ENCODE measurements at places on chromosomes 1 and 21.

GRCh38 chr1:105243969-105244368 lies 1494.3 kb downstream of the AMY1C start:
- DNase-seq, result no peak

- DNase-seq, result no peak
These were observed 8.7 kb upstream of the DUSP12 start for GRCh38 chr1:161740921-161741320.

DNA sequence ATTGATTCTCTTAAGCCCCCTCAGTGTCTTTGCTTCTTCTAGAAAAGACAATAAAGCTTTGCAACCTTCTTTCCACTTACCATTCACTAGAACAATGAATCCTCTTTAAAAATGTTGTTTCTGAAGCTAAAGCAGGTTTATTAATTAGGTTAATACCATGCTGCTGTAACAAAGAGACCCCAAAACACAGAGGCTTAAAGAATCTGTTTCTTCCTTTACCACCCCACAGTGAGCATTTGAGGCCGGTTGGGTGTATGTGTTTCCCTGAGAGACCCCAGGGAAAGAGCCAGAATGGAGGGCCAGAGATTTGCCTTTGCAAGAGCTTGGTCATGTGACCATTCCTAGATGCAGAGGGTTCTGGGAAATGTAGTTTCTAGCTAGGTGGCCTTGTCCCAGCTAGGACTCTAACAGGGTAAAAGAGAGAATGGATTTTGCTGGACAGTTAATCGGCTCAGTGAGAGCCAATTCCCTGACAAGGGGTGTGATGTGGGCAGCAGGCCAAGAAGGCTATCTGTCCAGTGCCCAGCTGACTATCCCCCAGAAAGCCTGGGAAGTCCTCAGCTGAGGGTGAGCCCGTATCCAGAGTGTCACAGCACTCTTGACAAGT lies 191.8 kb upstream of the TMEM51 start:
- DNase-seq, result no peak

DNA sequence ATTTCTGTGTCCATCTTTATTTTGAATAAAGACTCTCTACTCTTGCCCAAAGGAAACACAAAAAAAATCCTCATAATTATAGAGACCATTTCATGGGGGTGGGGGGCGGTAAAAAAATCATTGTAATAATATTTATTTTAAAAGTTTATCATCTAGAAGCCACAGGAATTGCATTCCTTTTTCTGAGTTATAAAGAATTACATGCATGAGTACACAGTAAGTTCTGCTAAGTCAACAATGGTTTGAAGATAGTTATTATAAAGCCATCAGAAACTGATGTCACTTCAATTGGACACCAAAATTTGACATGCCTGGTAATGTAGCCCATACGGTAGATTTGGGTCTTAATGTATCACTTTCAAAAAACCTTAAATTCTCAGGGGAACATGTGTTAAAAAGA lies 478.1 kb upstream of the NR5A2 start:
- DNase-seq, result no peak

DNA sequence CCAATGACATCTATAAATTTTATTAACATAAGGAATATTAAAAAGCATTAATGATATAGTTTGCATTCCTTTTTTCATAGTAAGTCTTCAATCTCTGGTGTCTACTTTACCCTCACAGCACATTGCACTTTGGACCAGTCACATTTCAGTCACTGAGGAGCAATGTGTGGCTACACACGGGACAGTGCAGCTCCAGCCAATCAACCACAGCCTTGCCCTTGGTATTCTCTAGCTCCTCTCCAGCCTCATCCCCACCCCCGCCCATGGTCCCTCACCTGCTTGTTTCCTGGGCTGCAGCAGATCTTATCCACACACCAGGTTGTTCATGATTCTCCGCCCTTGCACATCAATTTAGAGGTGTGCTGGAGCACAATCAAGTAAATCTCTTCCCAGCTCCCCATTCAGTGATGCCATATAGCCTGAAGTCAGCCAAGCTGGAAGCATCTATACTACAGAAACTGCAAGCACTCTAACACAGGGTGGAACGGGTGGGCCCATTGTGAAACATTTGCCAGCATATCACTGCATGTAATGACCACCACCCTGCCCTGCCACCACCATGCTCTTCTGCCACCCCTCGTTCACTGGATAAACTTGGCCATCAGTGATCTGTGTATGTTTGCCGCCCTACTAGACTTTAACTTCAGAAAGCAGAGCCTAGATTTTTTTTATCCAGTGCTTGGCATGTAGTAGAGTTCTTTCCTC lies 93.0 kb upstream of the SLC44A3 start:
- no peak for DNase-seq

- no peak for DNase-seq
These were observed 674 bp downstream of the BCL10 start for GRCh38 chr1:85275701-85276214.

DNA sequence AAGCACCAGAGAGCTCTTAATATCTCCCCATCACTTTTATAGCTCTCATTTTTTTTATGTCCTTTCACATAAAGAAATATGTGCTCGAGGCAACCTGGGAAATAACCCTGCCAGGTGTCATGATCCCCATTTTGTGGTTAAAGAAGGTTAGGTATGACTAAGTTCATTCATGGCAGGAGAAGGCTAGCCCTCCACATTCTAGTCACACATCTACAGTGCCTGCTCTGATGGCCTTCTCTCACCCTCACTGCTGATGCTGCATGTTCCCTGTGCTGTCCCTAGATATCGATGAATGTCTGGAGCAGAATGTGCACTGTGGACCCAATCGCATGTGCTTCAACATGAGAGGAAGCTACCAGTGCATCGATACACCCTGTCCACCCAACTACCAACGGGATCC lies 187.5 kb downstream of the TPR start:
- no peak for DNase-seq

- peak; percentile 20 for DNase-seq
These were observed 53.2 kb upstream of the MRPS6 start for GRCh38 chr21:34020005-34020847.
